Stimulated activated CD4-positive, alpha-beta T cell treated with anti-CD3 and anti-CD28 coated beads, Interleukin-1b, Interleukin-23, amount 100 ng/mL, for 4 hours (primary cell): ENCODE measurements at places on chromosomes 7 and 10.

- DNase-seq = no peak
These were observed 114.5 kb downstream of the GRID1 start for GRCh38 chr10:86252079-86252478.

GRCh38 chr10:103849212-103849877 lies 6.0 kb downstream of the SH3PXD2A start:
- DNase-seq = no peak

GRCh38 chr10:60525716-60526585 lies 136.3 kb upstream of the ANK3 start:
- DNase-seq = no peak

DNA sequence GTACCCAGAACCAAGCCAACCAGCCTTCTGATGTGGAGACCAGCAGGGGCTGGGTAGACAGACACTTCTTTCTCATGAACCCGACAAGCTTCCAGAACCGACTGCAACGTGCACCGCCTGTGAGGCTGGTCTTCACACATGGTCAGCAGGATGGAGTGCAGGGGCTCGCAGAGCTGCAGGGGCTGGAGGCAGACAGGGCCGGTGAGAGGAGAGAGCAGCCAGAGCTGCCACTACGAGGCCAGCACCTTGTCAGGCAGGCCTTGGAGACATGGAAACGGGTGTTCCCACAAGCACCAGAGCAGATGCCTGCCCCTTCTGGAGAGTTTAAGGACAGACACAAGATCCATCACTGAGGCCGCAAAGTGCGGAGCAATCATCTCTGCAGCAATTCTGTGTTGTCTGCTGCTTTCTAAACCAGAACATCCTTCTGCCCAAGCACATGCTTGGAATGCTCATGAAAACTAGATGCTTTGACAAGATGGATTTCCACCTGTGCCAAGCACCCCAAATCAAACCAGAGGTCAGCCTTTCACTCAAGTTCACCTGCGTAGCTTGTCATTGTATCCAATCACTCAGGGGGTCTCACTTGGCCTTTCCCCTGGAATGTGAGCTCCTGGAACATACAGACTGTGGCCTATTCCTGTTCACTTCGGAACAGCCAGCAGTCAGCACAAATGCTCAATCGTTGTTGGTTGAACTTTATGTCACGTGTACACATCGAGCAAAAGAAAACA lies 32.2 kb downstream of the FRMPD2 start:
- no peak for DNase-seq

GRCh38 chr10:96987842-96988175 lies 155.7 kb downstream of the LCOR start:
- DNase-seq = no peak

GRCh38 chr7:92788559-92789183 lies 47.7 kb downstream of the CDK6 start:
- no peak for DNase-seq

DNA sequence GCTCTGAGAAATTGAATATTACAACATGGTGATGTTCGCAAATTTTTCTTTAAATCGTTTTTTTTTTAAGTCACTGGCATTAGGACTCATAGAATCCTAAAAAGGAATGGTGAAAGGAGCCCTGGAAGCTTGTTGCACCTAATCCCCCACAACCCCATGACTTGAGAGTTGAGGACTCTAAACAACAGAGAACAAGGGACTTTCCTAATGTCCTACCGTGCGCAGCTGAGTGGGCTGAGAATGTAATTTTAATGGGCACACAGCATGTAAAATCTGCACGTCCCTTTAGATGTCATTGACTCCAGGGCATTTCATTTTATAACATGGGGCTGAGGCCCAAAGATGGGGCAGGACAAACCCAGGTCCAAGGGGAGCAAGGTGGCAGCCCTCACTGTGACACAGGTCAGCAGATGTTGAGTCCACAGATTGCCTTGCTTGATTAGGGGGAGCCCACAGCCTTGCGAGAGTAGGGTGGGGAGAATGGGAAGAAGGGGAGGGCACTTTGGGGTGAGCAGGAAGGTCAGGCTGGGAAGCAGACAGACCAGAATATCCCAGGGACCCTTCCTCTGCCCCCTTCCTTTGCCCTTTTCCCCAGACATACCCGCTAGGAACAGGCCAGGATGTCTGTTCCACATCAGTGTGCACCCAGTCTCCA lies 208.4 kb upstream of the ZMIZ1 start:
- DNase-seq = no peak

GRCh38 chr7:34718867-34719266 lies 60.8 kb downstream of the NPSR1 start:
- DNase-seq = no peak

DNA sequence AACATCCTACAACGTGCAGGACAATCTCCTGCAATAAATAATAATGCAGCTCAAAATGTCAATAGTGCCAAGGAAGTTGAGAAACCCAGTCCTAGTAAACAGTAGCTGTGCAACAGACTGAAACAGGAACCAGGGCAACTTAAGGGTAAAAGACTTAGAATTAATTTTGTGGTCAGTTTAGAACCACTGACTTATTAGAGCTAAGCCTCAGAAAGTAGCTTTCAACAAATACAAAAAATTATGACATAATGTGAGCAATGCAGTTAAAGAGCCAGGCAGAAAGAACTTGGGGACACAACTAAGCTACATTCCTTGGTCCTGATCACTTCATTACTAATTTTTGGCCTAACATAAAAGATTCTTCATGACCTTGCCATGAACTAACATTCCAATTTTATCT lies 195.4 kb downstream of the MACC1 start:
- no peak for DNase-seq

DNA sequence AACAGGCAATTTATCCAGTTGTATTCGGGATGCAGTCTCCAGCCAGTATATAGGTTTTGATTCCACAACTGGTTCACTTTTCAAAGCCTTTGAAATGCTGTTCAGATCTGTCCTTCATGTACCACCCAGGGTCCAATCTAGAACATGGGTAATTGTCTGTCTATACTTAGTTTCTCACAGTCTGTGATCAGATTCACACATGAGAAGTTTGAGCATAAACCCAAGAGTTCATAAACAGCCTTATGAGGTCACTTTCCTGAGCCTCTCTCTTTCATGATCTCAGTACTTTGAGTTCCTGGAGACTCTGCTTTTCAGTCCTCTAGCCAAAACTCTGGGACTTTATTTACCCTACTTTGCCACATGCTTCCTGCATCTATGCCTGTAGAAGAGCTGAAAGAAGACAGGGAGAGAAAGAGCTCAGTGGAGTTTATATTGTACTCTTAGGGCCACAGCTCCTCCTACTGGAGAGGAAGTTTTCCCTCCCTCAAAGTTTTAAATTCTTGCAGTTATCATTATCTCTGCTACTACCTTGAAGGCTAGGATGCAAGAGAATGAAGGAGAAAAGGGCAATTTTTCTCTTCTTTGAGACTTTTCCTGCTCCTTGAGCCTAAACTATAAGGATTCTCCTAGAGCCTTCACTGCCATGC lies 172.0 kb downstream of the ZEB1 start:
- peak; percentile 9 for DNase-seq

- DNase-seq = no peak
These were observed 1246.5 kb downstream of the TYW1 start for GRCh38 chr7:68243128-68243527.

- DNase-seq = peak; percentile 90
These were observed 29.6 kb downstream of the SKIDA1 start for GRCh38 chr10:21495752-21496342.

- no peak for DNase-seq
These were observed 795 bp downstream of the PRF1 start for GRCh38 chr10:70601746-70602145.

DNA sequence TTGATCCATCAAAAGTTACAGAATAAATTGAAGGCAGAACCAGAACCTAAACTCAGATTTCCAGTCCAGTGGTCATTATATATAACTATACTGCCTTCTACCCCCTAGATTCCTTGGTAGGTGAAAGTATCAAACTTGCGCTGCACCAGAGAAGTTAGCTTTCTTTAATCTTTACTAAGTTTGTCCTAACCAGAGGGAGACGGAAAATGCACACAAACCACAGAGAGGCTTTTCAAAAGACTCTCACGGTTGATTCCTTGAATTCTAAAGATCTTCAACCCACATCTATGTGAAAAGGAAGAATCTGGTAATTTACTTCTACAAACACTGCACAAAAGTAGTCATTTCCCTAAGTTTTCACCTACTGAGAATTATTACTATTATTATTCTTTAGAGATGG lies 18.2 kb upstream of the KIAA1549 start:
- DNase-seq = no peak

- DNase-seq = no peak
These were observed 14.8 kb downstream of the KIF5B start for GRCh38 chr10:32041290-32042028.

DNA sequence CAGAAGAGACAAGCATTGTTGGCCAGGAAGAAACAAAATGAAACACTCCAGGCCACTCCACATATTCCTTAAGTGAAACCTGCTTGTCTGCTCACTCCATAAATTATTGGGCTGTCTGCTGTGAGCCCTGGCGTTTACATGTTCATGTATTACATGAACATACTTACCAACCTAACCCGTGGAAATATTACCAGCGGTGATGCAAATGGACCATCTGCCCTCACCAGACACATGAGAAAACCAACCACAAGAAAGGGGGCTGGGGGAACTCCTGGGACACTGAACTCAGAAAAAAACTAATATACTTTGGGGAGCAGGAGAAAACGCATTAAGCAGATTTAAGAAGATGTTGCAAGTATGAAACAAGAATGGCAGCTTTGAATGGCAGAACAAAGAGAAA lies 731.2 kb upstream of the IGFBP3 start:
- DNase-seq = no peak

DNA sequence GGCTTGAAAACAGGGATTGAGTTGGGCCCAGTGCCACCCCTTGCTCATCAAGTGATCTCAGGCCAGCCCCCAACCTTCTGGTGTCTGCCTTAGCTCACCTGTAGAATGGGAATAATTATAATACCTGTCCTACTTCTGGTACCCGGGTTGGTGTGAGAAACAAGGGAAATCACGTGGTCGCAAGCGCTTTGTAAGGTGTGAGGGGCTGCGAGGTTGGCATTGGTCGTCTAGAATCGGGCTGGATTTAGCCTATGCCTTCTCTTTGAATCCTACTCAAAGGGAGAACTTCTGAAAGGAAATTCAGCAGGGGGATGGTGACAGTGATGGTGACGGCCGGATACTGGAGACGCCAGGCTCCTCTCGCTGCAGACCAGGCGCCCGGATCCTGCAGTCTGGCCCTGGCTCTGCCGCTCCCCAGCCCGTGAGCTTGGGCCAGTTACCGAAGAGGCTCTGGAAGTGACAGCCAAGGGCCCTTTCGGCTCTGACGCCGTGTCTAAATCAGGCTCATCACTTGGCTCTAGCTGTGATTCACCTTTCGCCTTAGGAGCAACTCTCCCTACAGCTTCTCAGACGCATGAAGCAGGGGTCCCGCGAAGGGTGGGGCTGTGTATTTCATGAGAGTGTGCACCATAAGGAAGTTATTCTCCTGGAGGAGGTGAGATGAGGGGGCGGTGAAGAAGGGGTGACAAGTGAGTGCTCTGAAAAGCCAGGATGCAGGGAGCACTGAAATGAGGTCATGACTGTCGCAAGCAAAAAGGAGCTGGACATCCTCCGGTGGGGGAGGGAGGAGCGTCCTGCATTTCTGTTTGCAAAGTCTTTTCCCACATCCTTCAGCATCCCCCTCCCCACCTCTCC lies 4.0 kb upstream of the CREB5 start:
- no peak for DNase-seq

GRCh38 chr7:101901661-101902491 lies 84.5 kb downstream of the CUX1 start:
- no peak for DNase-seq

GRCh38 chr7:149462101-149462520 lies 1.2 kb upstream of the ZNF777 start:
- no peak for DNase-seq

DNA sequence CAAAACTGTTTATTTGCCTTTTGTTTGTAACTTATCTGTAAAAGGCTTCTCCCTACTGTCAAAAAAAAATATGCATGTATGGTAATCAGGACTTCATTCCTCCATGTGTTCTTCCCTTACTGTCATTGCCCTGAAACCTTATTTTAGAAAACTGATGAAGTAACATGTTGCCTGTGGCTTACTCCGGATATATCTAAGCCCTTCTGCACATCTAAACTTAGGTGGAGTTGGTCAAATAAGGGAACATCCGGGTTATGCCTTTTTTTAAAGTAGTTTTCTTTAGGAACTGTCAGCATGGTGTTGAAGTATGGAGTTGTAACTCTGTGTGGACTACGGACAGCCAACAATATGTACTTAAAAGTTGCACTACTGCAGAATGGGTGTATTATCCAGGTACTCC lies 6.2 kb downstream of the SAR1A start:
- DNase-seq = no peak

DNA sequence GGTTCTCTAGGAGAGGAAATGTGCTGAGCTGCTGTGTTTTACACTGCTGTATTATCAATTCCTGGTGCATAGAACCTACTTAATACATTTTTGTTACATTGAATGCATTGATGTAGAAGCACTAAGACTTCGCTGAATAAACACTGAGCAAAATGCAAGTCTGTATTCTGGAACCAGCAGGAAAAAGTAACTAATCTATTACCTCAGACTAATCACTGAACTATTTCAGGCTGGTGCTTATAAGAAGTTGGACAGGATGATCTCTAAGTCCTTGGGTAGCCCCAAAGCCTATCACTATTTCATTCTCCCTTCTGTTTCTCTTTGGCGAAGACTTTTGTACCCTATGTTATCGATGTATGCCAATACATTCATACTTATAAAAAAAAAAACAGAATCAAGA lies 87.2 kb upstream of the LRRTM3 start:
- DNase-seq = no peak

DNA sequence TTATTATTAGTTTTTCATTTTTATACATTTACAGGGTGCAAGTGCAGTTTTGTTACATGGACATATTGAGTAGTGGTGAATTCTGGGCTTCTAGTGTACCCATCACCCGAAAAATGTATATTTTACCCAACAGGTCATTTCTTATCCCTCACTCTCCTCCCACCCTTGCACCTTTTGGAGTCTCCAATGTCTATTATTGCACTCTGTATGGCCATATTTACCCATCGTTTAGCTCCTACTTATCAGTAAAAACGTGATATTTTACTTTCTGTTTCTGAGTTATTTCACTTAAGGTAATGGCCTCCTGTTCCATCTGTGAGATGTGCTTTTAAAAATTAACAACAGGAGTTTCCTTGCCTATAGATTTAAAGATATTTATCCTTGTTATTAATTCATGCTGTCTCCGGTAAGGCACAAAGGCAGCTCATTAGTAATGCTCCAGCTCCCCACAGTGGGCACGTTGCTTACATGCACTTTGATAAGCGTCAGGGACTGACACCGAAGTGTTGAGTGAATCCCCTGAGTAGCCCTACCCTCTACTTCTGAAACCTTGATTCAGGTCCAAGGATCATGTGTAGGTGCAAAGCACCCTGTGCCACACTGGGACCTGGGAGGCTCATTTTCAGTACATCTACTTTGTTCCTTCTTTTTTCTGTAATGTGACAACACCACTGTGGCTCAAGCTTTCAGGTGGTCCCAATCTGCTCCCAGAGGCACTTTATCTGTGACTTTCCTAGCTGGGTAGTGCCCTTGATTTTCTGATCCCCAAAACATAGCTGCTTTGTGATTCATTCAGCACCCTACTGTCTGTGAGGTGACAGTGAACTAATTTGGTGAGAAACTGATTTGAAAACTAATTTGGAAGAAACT lies 27.3 kb downstream of the HYAL4 start:
- DNase-seq = no peak
